ENCODE measurements at places on chromosomes 16 and 17.

GRCh38 chr16:27430923-27431484, 29.0 kb downstream of the IL21R start:
- DNase-seq: no peak

GRCh38 chr16:21186326-21186691, 25.1 kb downstream of the ZP2 start:
- DNase-seq: no peak

GRCh38 chr16:8855972-8856371, 12.8 kb downstream of the CARHSP1 start:
- DNase-seq: no peak

- DNase-seq: no peak
These were observed 112.9 kb upstream of the SMURF2 start for GRCh38 chr17:64774888-64775540.

DNA sequence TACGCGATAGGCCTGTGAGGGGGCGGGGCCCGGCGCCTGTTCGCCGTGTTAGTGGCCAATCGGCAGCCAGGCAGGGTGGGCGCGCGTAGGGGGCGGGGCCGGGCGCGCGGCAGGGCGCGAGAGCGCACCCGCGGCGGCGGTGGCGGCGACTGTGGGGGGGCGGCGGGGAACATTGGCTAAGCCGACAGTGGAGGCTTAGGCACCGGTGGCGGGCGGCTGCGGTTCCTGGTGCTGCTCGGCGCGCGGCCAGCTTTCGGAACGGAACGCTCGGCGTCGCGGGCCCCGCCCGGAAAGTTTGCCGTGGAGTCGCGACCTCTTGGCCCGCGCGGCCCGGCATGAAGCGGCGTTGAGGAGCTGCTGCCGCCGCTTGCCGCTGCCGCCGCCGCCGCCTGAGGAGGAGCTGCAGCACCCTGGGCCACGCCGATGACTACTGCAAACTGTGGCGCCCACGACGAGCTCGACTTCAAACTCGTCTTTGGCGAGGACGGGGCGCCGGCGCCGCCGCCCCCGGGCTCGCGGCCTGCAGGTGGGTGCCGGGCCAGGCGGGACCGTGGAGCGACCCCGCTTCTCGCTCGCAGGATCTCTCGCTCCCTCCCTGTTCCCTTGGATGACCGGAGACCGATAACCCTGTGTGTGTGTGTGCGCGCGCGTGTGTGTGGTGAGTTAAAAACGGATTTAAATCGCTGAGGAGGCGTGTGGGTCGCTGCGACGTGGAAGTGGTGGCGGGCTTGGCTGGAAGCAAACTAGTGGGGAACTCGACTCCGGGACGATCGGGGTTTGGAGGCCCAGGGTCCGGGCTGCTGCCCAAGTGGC, at the start of gene NFATC3:
Gene NFATC3 (plus strand): TSS at position 112 of the 813 bp plus-strand sequence. CDS start 312 bp downstream, at position 424.
- peak; percentile 96 for DNase-seq

GRCh38 chr17:44320066-44320465, 4.6 kb downstream of the SLC25A39 start:
- no peak for DNase-seq

DNA sequence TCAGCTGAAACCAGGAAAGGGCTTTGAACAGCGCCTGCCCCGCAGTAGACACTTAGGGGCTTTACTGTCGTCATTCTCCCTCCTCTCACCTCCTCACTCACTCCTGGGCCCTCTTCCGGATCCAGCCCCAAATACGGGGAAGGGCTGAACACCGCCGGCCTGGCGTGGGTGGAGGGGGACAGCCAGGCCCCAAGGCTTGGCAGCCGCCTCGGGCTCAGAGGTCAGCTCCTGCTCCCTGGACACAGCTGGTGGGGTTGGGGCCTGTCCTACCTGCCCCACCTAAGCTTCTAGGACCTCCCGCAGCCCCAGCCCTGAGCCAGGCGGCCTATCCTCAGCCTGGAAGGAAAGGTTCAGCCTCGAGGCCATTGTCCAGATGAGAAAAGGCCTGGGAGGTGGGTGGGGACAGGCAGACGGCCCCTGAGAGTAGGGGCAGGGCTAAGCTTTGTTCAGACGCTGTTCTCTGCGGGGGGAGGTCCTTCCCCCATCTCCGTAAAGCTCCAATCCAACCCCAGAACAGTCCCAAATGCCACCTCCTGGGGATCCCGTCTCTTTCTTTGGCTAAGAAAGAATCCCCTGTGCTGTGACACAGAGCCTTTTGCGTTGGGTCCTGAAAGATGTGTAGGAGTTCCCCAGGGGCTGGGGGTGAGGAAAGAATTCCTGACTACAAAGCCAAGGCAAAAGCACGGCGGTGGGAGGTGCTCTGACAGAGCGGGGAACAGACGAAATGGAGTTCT, 881 bp upstream of the LLGL1 start:
- no peak for DNase-seq

- DNase-seq: no peak
These were observed 12.4 kb downstream of the RNF40 start for GRCh38 chr16:30774367-30775130.

DNA sequence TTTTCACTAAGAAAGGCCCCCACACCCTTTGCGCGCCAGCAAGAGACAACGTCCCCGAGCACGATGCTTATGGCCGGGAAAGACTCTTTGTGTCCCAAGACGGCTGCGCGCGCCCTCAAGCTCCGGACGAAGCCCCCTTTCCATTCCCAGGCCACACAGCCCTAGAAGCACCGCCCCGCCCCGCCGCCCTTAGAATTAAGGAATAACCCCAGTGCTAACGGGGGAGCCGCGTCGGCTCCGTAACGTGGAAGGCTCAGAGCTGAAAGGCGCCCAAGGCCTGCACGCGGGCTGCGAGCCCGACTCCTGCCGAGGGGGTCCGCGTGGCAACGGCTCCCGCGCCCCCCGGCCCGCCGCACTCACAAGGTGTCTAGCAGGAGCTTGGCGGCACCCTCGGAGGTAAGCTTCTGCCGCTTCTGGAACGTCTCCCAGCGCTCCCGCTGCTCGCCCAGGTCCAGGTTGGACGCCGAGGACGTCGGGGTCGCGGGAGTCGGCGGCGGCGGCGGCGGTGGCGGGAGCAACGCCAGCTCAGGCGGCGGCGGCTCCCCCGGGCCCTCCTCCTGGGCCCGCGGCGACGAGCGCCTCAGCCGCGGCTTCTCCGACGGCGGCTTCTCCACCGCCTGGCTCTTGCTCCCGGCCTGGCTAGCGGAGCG, 477 bp downstream of the CENPV start:
- peak; percentile 11 for DNase-seq

GRCh38 chr17:14737984-14738651, 437.2 kb downstream of the HS3ST3B1 start:
- DNase-seq: no peak

DNA sequence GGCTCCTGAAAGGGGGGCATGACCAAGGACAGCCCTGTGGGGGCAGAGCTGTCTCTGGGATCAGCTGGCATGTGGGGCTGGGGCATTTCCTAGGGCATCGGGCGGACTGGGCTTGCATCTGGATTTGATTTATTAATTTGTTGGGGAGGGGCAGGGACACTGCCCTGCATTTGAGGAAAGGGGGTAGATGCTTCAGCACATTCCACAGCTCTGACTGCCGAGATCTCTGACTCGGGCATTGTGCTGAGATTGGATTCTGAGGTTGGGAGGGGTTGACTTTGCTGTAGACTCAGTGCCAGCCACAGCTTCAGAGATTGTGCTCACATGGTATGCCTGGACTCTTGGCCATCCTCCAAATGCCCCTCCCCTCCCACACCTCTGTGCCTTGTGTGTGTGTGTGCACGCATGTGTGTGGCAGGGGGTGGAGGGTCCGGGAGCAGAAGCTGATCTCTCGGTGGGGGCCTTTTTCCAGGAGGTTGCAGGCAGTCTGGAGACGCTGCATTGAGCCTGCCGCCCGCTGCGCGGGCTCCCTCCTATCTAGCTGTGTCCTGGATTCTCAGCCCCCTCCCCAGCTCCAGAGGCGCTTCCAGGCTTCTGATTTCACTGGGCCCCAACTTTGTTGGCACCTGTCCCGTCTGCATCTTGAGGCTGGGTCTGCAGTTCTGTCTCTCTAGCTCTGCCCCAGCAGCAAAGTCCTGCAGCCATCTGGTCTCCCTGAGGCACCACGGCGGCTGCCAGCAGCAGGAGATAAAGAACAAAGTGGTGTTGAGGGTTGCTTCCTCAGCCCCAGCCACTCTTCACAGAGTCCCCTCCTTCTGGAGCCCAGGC, 14.9 kb downstream of the IGFBP4 start:
- no peak for DNase-seq

- DNase-seq: no peak
These were observed 33.1 kb upstream of the PHB1 start for GRCh38 chr17:49447628-49448302.

DNA sequence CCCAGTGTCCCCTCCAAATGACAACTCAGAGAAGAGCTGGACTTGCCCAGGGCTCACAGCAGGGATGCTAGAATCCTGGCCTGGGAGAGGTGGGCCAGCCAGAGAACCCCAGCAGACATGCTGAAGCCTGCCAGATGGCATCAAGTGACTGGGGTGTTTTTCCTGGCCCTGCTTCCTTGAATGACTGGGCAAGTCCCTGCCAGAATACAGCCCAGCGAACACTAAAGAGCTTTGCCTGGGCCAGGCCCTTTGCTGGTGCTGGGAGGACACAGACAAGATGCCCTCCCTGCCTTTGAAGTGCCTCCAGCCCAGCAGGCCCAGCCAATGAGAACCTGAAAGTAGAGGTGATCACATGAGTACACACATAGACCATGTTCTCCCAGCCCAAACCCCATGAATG, 11.5 kb downstream of the ZNF319 start:
- no peak for DNase-seq

DNA sequence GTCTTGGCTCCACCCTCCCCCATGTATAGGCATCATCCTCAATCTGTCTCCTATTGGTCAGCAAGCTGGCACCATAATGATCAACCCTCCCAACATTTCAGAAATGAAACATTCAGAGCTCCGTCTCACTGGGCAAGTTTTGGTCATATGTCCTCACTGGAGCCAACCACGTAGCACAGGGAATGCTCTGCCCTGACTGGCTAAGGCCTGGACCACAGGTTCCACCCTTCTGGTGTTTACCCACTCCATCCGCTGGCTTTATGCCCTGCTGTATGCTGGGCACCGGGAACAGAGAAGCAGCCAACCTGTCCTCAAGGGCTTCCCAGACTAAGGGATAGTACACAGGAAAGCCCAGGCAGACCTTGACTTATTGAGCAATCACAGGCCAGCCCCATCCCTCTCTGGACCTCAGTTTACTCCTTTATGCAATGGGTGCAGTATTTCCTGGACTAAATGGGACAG, 20.5 kb downstream of the MYO15A start:
- DNase-seq: no peak

- DNase-seq: no peak
These were observed 15.2 kb downstream of the NUP93 start for GRCh38 chr16:56744996-56745640.

DNA sequence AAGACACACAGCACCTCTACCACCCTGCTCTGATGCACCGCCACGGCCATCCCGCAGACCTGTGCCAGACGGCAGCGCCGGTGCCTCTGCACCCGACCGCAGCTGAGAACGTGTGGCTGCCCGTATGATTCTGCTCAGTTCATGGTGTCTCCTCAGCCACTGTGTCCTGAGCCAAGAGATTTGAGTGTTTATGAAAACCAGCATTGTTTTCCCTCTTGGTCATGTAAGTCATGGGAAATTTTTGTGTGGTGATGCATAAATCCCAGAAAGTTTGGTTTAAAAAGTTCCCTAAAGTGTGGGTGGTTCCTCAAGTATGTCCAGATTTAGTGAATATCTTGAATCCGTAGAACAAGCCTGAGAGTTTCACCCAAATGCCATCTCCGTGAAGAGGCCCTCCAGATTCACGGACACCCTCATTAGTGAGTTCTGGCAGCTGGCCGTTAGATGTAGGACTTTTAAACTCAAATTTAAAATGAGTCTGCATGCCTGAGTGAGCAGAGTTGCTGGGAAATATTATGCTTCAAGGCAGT, 57.6 kb downstream of the CDRT4 start:
- DNase-seq: no peak

- DNase-seq: no peak
These were observed at the start of gene RPRML for GRCh38 chr17:46979147-46979863. Gene RPRML (minus strand): TSS chr17:46979253. CDS start chr17:46979007, 246 bp downstream.

- no peak for DNase-seq
These were observed 27.5 kb downstream of the TBX4 start for GRCh38 chr17:61479493-61480413.

GRCh38 chr17:41446806-41447205, 6.0 kb upstream of the KRT38 start:
- no peak for DNase-seq

- no peak for DNase-seq
These were observed 100.6 kb upstream of the ZNF750 start for GRCh38 chr17:82940226-82941020.

DNA sequence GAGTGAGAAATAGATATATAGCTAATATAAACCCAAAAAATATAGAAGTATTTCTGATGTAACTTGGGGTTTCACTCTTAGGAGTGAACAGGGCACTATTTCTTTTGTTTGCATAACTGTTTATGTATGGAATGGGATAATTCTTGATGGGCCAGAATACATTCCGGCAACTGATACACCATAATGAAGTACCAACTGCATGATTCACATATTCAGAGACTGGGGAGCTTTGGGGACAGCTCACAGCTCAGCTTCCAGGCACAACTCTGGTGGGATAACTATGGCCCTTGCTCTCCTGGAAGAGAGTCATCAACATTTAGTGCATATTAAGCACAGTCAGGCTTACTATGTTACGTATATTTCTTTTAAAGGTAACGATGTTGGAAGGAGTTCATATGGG, 42.1 kb upstream of the ADCY7 start:
- DNase-seq: no peak

DNA sequence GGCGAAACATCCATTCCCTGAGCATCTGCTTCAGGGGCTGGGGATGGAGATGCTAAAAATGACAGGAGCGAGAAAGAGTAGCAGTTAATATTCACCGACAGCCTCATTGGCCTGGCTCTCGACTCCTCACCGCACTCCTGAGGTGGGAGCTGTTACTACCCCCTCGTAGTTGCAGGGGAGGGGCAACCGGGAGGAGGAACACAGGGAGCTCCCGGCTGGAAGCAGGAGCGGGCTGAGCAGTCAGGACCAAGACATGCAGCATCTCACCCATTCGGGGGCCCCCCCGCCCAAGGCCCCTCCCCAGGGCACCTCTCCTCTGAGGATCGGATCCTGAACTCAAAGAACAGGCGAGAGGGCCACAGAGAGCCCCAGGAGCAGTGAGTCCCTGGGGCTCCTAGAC, 4.5 kb upstream of the ACSF3 start:
- DNase-seq: no peak

- peak; percentile 49 for DNase-seq
These were observed 2.5 kb upstream of the CDYL2 start for GRCh38 chr16:80806927-80807340.

Data from activated CD4-positive, alpha-beta T cell treated with anti-CD3 and anti-CD28 coated beads, Interleukin-2, amount 50 U/mL, for 24 hours (primary cell).